Upper lobe of left lung (tissue), 6 donors: ENCODE measurements at places on chromosomes 16 and 17.
A peak's percentile ranks its signal among the peaks of the same experiment; 100 is the strongest.

DNA sequence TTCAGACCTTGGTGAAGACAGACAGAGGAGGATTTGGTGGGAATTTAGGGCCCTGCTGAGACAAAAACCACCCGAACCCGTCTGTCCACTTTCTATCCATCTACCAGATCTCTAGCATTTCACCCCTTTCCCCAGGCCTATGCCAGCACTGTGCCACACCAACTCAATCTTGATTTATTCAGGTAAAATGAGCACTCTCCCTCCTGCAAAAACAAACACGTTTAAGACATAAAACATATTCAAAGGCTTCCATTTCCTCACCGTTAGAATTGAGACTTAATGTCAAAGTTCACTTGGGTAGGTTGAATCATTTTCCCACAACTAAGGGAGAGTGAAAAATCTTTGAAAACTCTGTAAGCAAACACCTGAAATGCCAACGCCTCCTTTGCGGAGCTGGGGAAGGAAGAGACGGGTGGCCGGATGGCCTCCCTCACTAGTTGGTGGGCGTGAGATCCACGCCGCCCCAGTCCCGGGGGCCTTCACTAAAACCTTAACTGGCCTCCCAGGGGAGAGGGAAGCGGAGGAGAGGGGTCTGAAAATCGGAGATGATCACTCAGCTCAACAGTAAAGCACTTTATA is 862 bp downstream of the DCAKD start:
- no peak for DNase-seq

DNA sequence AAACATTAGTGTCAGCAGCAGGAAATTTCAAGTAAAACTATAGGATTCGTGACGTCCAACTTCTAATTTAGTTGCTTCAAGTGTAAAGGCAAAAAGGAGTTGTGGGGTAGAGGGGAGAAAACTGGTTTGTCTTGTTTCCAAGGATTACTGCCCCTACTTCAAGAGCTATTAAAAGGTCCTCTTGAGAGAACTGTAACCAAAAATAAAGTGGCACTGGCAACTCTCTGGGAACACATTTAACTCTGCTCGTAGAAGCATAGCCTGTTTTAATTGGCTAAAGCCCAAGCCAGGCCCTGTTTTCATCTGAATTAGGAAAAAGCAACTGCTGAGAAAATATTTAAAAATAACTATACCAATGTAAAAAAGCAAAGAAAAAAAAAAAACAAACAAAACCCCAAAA is 51.8 kb upstream of the AKAP1 start:
- no peak for DNase-seq

DNA sequence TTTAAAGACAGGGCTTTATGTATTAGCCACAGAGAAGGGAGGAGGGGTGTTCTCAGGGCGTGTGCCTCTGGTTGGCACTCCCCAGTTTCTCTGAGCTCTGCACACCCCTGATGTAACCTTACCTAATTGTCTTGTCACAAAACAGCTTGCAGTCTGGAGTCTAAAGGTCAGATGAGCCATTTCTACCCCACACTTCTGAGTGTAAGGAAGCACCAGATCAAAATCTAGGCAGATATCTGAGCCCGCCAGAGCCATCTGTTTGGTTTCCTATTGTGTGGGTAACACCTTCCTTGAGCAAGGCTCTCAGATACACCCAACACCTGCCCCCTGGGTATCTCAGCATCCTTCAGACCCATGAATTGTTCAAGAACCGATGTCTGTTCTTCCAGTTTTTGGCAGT is 15.5 kb downstream of the CDH1 start:
- no peak for DNase-seq

GRCh38 chr17:3796110-3796821 is 4.7 kb downstream of the ITGAE start:
- DNase-seq = peak; percentile 56
